ENCODE measurements at places on chromosomes 7 and 10. TPM values are rescaled to one million over a fixed set of nuclear protein-coding genes. Genes with fewer than 3 reads are reported as not detected.

DNA sequence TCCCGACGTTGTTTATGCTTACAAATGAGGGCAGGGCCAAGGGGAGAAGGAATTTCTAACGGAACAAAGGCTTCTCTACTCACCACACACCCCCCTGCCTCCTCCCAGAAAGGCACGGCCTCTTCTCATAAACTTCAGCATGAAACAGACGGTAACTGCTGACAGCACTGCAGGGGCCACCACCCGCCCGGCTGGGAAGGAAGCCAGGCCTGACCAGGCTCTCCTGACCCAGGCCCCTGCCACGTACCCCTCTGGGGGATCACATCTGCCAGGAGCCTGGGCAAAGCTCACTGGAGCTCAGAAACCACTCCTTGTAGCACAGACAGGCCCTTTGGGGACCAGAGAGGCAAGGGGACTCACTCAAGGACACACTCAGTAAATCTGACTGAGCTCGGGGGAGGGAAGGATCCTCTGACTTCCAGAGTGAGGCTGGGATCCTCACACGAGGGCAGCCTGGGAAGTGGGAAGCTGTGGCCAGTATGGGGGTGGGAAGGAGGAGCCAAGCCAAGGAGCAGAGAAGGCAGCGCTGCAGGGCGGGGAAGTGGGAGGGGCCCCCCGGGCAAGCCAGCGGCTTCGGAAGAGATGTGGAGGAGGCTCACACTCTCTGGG lies 46.1 kb downstream of the ZCCHC24 start:
- no peak for DNase-seq

DNA sequence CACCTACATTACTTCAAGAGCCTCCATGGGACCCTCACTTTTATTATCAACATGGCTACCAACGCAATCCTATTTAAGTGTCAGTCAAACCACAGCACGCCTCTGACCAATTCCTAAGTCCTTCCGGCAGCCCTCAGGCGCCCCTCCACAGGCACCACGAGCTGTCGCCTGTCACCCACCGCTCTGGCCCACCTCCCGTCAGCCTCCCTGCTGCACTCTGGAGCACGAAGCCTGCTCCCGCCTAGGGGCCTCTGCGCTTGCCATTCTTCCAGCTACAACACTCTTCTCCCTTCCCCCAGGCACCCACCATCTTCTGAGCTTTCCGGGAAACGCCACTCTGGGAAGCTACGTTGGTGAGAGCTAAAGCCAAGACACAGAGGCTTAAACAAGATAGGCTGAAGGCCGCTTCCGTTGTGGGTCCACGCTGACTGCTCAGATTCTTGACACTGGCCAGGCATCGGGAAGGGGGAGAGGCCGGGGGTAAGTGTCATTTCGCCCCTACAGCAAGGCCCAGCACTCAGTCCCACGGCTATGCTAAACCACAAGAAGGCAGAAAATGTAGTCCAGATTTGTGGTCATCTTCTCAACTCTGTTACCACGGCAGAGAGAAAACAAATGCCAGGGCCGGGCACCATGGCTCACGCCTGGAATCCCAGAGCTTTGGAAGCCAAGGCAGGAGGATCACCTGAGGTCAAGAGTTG lies 56.7 kb downstream of the GNA12 start:
- no peak for DNase-seq

- no peak for DNase-seq
These were observed 70.2 kb downstream of the CAV1 start for GRCh38 chr7:116595063-116595462.

GRCh38 chr7:15461576-15461975 lies 100.2 kb downstream of the AGMO start:
- DNase-seq: no peak

The ADRA2A gene
- 3.5 TPM for total RNA-seq

The SLC26A5 gene
- total RNA-seq: not detected

The ARMC3 gene
- 0.42 TPM for total RNA-seq

The TMEM270 gene
- not detected for total RNA-seq

The TCERG1L gene
- total RNA-seq: not detected

Measured in esophagus muscularis mucosa (tissue), 4 donors.